Stimulated activated CD4-positive, alpha-beta T cell treated with anti-CD3 and anti-CD28 coated beads, Interleukin-4, amount 100 ng/mL, for 1 hour (primary cell): ENCODE measurements at places on chromosomes 13 and 19.

GRCh38 chr13:99971576-99972189 is at the start of gene ZIC5:
TSS of gene ZIC5 (minus strand) at chr13:99971767. CDS start at chr13:99971603, 164 bp downstream.
- DNase-seq = no peak

DNA sequence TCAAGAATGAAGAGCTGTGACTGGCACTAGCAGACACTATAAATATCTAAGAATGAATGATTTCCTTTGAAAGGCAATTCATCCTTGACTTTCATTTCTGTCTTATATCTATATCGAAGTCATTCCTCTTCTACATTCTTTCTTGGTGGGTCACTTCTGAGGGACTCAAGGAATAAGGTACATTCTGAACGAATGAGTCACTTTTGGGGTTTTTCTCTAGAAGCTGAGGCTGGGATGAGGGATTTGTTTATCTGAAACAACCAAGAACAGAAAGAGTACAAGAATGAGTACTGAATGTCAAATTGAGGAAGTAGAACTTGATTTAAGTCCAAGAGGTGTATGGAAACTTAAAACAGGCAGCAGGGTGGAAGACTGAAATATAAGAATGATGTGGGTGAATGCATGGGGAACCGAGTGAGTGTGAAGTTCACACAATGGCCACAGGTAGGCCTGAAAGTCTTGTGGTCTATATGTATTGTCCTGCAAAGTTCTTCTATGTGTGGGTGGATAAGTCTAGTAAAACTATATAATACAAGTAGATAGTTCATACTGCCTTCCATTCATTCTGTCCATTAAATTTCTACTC is 343.9 kb downstream of the OXGR1 start:
- DNase-seq = no peak

- DNase-seq = no peak
Observed at GRCh38 chr19:38304866-38305429, 897 bp downstream of the C19orf33 start.

DNA sequence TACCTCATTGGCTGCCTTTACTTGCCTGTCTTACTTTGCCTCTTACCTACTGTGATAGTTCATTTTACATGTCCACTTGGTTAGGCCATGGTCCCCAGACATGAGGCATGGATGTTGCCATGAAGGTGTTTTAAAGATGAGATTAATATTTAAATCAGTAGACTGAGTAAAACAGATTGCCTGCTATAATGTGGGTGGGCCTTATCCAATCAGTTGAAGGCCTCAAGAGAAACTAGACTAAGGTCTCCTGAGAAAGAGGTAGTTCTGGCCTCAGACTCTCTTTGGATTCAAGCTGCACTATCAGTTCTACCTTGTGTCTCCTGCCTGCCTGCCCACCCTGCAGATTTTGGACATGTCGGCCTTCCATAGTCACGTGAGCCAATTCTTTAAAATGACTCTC is 26.1 kb downstream of the ADGRE3 start:
- no peak for DNase-seq

DNA sequence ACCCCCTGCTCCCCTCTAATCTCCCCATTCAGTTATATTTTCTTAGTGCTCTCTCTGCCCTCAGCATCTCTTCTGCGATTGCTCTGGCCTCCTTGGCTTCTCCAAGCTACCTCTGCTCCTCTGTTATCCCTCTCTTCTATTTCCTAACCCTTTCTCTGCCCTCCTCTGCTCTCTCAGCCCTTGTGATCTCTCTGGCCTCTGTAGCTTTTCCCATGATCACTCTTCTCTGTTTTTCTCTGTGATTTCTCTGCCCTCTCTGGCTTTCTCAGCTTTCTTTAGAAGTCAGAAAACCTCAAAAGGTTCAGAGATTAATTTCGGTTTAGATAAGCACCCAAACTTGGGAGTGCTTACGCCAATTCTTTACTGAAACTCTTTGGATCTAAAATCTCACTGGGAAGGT is 795.0 kb downstream of the DIAPH3 start:
- no peak for DNase-seq

GRCh38 chr13:110415669-110416068 is 108.6 kb downstream of the COL4A2 start:
- DNase-seq = no peak

DNA sequence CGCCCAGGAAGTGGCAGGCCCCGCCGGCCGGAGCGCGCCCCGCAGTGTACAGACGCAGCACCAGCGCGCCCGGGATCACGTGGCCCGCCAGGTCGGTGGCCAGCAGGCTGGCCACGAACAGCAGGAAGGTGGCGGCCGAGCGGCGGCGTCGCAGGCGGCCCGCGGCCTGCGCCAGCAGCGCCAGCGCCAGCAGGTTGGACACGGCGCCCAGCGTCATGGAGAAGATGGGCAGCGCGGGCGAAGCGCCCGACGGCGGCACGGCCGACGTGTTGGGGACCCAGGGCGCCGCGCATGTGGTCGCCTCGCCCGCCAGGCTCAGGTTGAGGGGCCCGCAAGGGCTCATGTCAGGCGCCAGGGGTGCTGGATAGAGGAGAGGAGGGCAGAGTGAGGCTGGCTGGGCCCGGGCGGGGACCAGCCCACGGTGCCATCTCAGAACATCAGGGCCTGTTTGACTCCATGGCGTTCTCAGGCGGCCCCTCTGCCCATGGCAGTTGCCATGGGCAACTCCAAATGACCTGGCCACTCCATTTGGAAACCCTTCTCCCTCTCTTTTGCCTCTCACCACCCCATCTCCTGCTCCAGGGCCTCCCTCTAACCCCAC is 1.1 kb downstream of the PTGER1 start:
- DNase-seq = no peak

DNA sequence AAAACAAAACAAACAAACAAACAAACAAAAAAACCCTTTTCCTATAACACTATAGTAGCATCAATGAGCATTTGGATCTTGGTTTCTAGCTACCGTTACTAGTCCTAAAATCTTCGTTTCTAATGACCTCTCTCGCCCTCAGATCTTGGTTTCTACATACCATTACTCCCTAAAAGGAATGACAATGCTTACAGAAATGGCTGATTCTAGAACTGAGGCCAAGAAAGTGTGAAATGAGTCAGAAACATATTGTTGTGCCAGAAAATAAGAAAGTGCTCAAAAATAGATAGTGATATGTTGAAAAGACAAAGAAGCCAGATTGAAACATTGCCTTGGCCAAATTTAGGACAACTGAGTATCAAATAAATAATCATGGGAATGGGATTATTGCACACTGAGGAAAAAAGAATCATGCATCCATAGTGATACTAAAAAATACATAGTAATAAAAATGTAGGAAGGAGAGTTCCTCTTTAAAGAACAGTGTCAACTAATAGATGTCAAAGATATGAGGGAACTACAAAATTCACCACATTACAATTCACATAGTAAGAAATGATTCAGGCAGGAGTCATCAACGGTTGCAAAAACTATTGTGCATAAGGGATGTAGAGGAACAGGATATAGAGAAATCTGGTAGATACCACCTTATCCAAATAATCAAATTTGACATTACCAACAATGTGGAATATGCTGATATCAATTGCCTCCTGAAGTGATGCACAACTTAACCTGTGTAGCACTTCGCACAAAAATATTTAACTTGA is 386.6 kb downstream of the DIAPH3 start:
- DNase-seq = no peak

DNA sequence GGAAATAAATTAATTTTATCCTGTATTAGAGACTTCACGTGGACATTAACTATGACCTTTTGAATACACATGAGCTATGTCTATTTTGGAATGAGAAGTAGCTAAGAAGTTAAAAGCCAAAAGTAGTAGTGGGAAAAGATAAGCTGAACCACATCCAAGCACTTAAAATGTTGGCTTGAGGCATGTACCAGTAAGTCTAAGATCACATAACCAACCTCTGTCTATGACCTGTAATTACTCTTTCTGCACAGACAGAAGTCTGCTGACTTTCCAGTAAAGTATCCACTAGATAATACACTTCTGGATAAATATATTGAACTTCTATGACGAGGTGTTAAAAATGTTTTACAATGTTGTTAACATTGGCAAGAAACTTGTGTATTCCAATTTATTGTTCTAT is 68.7 kb downstream of the LIG4 start:
- DNase-seq = no peak

- DNase-seq = no peak
Observed at GRCh38 chr19:48483301-48483700, 14.1 kb downstream of the CYTH2 start.

- DNase-seq = no peak
Observed at GRCh38 chr19:16335226-16335625, 10.6 kb downstream of the KLF2 start.

- no peak for DNase-seq
Observed at GRCh38 chr13:93628136-93628797, 401.7 kb downstream of the GPC6 start.

DNA sequence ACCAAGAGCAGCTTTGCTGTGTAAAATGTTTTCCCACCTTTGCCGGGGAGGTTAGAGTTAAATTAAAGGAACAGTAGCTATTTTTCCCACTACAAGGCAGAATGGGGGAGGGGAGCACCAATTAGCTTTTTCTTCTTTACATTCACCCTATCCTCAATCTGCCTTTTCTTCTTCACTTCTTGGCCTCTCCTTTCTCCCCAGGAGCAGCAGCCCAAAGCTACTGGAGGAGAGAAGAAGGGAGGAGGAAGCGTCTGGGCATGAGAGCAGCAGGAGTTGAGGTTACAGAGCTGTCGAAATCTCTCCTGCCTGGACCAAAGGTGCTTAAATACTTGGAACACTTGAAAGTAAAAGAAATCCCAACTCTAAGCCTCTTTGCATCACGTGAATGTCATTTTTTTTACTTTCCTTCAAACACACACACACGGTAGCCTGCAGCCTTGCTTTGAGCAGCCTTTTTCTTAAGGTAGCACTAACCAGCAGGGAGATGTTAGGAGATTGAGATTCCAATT is 39.0 kb upstream of the WASF3 start:
- no peak for DNase-seq
